Activated B cell treated with CpG ODN at 0.5 μM for 24 hours (primary cell): ENCODE measurements at places on chromosomes 4 and X.
A peak's percentile ranks its signal among the peaks of the same experiment; 100 is the strongest.

DNA sequence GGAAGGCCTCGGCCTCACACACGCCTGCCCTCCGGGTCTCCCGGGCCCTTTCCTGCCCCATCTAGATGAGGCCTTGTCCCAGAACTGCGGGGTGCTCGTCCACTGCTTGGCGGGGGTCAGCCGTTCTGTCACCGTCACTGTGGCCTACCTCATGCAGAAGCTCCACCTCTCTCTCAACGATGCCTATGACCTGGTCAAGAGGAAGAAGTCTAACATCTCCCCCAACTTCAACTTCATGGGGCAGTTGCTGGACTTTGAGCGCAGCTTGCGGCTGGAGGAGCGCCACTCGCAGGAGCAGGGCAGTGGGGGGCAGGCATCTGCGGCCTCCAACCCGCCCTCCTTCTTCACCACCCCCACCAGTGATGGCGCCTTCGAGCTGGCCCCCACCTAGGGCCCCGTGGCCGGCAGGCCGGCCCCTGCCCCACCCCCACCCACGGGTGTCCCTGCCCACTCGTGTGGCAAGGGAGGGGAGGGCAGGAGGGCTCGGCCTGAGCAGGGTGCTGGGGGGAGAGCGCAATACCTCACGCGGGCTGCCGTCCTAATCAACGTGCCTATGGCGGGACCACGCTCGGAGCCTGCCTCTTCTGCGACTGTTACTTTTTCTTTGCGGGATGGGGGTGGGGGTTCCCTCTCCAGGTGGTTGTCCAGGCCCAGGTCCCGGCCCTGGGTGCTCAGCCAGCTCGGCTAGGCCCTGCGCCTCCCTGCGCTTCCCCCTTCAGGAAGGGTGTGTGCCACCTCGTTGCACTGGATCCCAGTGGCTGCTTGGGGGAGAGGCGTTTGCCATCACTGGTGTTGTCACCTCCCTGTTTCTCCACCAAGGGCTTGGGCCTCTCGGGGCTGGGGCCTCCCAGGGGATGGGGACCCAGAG, 3.1 kb downstream of the DUSP9 start:
- H3K27me3 ChIP-seq: peaks cover 1% of the 10 kb centered on the region
- no peaks in the 10 kb centered on the region for H3K4me1 ChIP-seq
- H3K27ac ChIP-seq: no peak overlapping the region
- DNase-seq: no peak
- no peak overlapping the region for H3K4me3 ChIP-seq
- no peaks in the 10 kb centered on the region for H3K36me3 ChIP-seq

GRCh38 chr4:61590881-61591280, 390.8 kb downstream of the ADGRL3 start:
- H3K27me3 ChIP-seq: no peaks in the 10 kb centered on the region
- H3K4me3 ChIP-seq: no peak overlapping the region
- H3K27ac ChIP-seq: no peak overlapping the region
- no peaks in the 10 kb centered on the region for H3K36me3 ChIP-seq
- no peaks in the 10 kb centered on the region for H3K4me1 ChIP-seq
- DNase-seq: no peak

DNA sequence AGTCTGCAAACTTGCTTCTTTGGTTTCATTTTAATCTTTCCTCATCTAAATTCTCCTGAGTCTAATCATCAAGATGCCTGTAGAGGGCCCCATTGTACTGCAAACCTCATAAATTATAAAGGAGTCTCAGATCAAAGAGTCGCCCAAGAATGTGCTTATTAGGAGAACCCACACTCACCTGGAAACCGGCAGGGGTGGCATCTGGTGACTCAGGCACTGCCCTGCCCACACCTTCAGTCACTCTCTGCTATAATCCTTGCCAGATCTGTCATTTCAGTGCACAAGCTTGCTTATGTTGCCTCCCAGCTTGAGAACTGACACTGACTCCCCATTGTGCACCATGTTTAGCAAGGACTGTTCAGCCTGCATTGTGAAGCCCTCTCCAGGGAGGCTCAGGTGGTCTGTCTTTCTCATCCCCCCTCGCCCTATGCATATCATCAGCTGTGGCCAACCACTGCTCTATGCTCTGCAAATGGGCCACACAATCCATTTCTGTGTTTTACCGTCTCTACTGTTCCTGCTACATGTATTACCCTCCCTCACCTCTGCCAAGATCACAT, 12.4 kb downstream of the EPGN start:
- peaks cover 25% of the 10 kb centered on the region for H3K27me3 ChIP-seq
- no peaks in the 10 kb centered on the region for H3K4me1 ChIP-seq
- no peak for DNase-seq

DNA sequence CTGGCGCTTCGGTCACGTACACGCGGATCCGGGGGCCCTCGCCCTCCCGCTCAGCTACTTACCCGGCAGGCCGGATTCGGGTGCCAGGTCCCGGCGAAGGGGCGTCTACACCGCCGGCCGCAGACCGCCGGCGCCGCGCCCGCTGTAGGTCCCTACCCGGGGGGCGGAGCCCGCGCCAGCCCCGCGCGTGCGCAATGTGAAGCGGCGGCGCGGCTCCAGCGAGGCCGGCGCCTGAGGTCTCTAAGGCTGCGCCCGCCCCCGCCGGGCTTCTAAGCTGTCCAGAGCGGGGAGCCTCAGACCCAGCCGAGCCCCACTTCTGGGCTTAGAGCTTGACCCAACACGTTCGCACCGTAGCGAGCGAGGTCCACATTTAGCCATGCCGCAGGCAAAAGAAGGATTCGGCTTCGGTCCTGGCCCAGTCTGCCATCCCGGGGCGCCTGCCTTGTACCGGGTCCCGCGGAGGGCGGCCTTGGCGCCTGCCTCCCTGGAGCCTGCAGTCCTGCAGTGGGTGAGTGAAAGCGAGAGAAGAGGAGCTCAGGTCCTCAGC, at the start of gene ZNF518B:
TSS of gene ZNF518B (minus strand) at position 172 of the 547 bp plus-strand sequence. CDS start 11,098 bp downstream, outside the sequence.
- peaks cover 26% of the 10 kb centered on the region for H3K36me3 ChIP-seq
- peak within 1 kb of the TSS; percentile 85 for H3K27ac ChIP-seq
- H3K4me1 ChIP-seq: peaks cover 41% of the 10 kb centered on the region
- H3K27me3 ChIP-seq: peaks cover 24% of the 10 kb centered on the region
- DNase-seq: peak; percentile 85

- DNase-seq: no peak
- no peaks in the 10 kb centered on the region for H3K27me3 ChIP-seq
- H3K27ac ChIP-seq: no peak overlapping the region
- peaks cover 31% of the 10 kb centered on the region for H3K36me3 ChIP-seq
- peaks cover 27% of the 10 kb centered on the region for H3K4me1 ChIP-seq
- no peak overlapping the region for H3K4me3 ChIP-seq
These were observed 10.6 kb downstream of the ABCD1 start for GRCh38 chrX:153735274-153735673.

DNA sequence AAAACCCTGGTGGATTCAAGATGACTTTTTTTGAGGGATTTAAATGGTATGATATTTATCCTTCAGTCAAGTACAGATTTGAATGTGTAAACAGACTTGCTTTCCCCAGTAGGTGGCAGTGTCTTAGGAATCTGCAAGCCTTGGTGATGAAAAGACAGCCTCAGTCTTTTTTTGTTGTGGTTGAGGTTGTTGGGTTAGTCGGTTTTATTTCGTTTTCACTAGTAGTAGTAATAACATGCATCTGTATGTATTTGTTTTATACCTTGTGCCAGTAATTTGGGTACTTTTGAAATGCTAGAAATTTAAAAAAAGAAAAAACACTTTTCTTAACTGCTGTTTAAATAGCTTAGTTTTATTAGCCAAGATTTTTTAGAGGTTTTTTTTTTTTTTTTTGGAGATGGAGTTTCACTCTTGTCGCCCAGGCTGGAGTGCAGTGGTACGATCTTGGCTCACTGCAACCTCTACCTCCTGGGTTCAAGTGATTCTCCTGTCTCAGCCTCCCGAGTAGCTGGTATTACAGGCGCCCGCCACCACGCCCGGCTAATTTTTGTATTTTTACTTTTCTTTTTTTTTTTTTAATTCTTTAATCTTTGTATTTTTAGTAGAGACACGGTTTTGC, 39.2 kb downstream of the COPS4 start:
- peaks cover 26% of the 10 kb centered on the region for H3K4me1 ChIP-seq
- peak overlapping the region; percentile 53 for H3K4me3 ChIP-seq
- H3K27me3 ChIP-seq: no peaks in the 10 kb centered on the region
- peak overlapping the region; percentile 76 for H3K27ac ChIP-seq
- no peak for DNase-seq
- peaks cover 53% of the 10 kb centered on the region for H3K36me3 ChIP-seq

GRCh38 chr4:24743206-24743605, 52.2 kb upstream of the SOD3 start:
- no peak overlapping the region for H3K27ac ChIP-seq
- H3K27me3 ChIP-seq: no peaks in the 10 kb centered on the region
- H3K4me1 ChIP-seq: no peaks in the 10 kb centered on the region
- H3K4me3 ChIP-seq: no peak overlapping the region
- DNase-seq: no peak

- H3K27me3 ChIP-seq: no peaks in the 10 kb centered on the region
- H3K36me3 ChIP-seq: no peaks in the 10 kb centered on the region
- H3K4me1 ChIP-seq: peaks cover 9% of the 10 kb centered on the region
- H3K27ac ChIP-seq: no peak overlapping the region
These were observed 178.4 kb upstream of the GPRIN3 start for GRCh38 chr4:89486042-89486441.

DNA sequence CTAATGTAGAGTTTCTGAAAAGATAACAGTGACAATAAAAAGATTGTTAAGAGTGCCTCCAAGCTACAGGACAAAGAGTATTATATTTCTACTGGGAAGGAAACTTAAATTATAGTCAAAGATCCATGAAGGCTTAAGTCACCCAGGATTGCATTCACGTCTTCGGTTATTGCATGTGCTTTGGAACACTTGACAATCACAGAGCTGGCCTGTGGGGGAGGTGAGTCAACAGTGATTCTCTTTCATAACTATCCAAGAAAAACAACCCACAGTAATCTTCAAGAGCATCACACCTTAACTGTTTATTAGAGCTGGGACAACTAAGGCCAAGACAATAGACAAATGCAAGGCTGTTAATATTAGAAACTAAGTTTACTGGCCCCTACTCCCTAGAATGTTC, 40.3 kb downstream of the PDGFC start:
- H3K27me3 ChIP-seq: no peaks in the 10 kb centered on the region
- no peaks in the 10 kb centered on the region for H3K4me1 ChIP-seq
- H3K4me3 ChIP-seq: no peak overlapping the region
- DNase-seq: no peak
- H3K36me3 ChIP-seq: no peaks in the 10 kb centered on the region

DNA sequence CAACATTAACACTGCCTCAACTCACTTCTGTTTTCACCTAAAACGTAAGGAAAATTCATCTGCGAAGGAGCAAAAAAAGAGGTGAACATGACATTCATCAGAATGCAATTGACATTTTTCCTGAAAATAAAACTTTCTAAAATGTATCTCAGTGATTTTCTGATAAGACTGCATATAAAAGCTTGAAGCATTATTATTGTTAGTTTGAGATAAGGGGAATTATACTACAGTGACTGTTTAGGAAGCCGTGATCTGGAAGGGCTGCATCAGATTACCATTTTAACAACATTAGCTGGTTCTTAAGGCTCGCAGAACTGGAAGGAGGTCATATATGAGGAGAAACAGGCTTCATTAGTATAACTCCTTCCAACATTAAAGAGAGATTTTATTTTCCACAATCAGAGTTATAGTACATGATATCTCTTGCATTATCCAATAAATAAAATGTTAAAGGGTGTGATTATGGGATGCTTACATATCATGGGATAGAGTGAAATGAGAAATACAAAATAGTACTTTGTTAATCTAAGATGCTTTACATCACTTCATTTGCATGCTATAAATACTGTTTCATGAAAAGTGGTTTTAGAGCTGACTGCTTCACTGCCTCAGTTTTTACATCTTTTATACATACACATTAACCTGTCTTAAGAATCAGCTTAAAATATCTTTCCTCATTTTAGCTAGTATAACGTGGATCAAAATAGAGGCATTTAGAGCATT, 1820.1 kb upstream of the TENM3 start:
- H3K27ac ChIP-seq: no peak overlapping the region
- H3K4me1 ChIP-seq: no peaks in the 10 kb centered on the region
- H3K36me3 ChIP-seq: no peaks in the 10 kb centered on the region
- DNase-seq: no peak
- no peaks in the 10 kb centered on the region for H3K27me3 ChIP-seq

DNA sequence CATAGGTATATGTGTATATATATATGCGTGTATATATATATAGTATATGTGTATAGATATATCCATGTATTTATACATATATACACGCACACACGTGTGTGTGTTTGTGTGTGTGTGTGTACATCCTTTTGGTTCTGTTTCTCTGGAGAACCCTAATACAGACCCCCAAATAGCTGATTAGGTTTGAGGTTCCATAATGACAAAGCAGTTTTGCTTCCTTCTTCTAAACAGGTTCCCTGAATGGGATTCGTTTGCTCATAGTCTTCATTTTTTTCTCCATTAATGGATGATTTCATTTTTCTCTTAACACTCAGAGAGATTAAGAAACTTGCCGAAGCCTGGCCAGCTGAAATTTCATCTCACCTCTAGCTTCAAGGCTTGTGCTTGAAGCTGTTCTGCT, 234.0 kb upstream of the BCOR start:
- no peak overlapping the region for H3K27ac ChIP-seq
- H3K4me3 ChIP-seq: no peak overlapping the region
- H3K4me1 ChIP-seq: peaks cover 3% of the 10 kb centered on the region
- H3K36me3 ChIP-seq: no peaks in the 10 kb centered on the region
- no peak for DNase-seq

DNA sequence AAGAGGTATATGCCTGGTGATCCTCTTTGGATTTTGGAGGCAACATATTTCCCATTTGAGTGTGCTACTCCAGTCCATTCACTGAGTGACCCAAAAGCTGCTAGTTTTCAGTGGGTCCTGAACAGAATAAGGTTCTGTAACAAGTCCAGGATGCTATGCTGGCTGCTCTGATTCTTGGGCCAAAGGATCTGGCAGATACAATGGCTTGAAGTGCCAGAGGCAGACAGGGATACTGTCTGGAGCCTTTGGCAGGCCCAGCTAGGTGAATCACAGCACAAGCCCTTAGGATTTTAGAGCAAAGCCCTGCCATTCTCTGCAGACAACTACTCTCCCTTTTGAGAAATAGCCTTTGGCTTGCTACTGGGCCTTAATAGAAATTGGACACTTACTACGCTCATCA, 40.6 kb downstream of the DCHS2 start:
- no peak for DNase-seq
- H3K27ac ChIP-seq: no peak overlapping the region
- H3K4me1 ChIP-seq: no peaks in the 10 kb centered on the region
- no peaks in the 10 kb centered on the region for H3K36me3 ChIP-seq
